ENCODE measurements at places on chromosomes 7 and 10. TPM values are rescaled to one million over a fixed set of nuclear protein-coding genes. Genes with fewer than 3 reads are reported as not detected.

MMRN2 gene
- 0.57 TPM for total RNA-seq

- no peak for DNase-seq
Observed at GRCh38 chr7:92802406-92802805, 34.0 kb downstream of the CDK6 start.

GRCh38 chr10:95831515-95831914 lies 75.6 kb downstream of the ENTPD1 start:
- no peak for DNase-seq

- no peak for DNase-seq
Observed at GRCh38 chr7:22319424-22320403, 37.2 kb downstream of the RAPGEF5 start.

DNA sequence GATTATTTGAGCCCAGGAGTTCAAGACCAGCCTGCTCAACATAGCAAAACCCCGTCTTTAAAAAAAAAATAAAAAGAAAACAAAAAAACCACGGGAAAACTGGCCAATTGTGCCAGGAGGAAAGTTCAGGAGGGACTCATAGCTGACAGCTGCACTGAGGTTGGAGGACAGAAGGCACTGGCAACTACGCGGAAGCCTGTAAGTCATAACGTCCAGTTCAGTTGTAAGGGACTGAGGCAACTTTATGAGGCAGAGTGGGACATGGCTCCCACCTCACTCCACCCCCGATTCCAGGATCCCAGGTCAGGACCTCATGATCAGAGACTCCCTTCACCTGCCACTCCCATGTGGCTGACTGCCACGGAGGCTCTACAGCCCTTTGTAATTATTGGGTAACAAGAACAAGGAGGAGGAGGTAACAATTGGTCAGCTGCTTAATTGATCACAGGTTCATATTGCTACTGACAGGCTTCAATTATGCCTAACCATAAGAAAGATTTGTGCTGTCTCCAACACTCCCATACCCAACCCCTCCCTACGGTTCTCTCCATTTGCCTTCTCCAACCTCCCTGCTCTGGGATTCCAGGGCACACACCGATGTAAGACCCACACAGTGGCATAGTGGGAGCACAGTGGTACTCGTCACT lies 1.9 kb upstream of the CCL24 start:
- no peak for DNase-seq

DNA sequence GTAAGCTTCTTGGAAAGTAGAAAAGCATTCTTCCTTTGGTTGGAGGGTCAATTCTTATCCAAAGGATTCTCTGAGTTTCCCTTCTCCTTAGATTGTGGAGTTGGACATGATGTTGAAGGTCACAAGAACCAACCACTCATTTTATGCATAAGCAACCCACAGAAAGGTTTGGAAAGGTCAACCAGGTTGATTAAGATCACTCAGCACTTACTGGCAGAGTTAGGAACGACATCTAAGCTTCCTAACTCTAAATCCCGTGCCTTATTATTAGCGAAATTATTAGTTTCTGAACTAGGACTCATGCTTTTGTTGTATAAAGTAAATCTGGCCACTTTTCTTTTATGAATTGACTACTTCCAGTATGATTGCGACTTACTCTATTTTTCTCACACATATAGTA lies 137.0 kb upstream of the MINDY3 start:
- DNase-seq: no peak

Measured in osteocyte (in vitro differentiated cells).